ENCODE measurements at places on chromosomes 2 and 18.

GRCh38 chr2:16395601-16396000 lies 270.0 kb downstream of the CYRIA start:
- DNase-seq = no peak
- H3K27ac ChIP-seq = no peak overlapping the region
- no peak overlapping the region for H3K4me3 ChIP-seq
- no peaks in the 10 kb centered on the region for H3K4me1 ChIP-seq

GRCh38 chr18:24462838-24463775 lies 2.7 kb downstream of the HRH4 start:
- H3K27me3 ChIP-seq = 0 out of 2 replicates have a peak, but pooled peaks cover 2% of the 10 kb centered on the region
- no peak overlapping the region for H3K4me3 ChIP-seq
- H3K36me3 ChIP-seq = no peaks in the 10 kb centered on the region
- DNase-seq = no peak
- no peaks in the 10 kb centered on the region for H3K4me1 ChIP-seq

GRCh38 chr2:176483901-176484568 lies 214.8 kb downstream of the MTX2 start:
- no peaks in the 10 kb centered on the region for H3K27me3 ChIP-seq
- H3K27ac ChIP-seq = no peak overlapping the region
- H3K36me3 ChIP-seq = no peaks in the 10 kb centered on the region

DNA sequence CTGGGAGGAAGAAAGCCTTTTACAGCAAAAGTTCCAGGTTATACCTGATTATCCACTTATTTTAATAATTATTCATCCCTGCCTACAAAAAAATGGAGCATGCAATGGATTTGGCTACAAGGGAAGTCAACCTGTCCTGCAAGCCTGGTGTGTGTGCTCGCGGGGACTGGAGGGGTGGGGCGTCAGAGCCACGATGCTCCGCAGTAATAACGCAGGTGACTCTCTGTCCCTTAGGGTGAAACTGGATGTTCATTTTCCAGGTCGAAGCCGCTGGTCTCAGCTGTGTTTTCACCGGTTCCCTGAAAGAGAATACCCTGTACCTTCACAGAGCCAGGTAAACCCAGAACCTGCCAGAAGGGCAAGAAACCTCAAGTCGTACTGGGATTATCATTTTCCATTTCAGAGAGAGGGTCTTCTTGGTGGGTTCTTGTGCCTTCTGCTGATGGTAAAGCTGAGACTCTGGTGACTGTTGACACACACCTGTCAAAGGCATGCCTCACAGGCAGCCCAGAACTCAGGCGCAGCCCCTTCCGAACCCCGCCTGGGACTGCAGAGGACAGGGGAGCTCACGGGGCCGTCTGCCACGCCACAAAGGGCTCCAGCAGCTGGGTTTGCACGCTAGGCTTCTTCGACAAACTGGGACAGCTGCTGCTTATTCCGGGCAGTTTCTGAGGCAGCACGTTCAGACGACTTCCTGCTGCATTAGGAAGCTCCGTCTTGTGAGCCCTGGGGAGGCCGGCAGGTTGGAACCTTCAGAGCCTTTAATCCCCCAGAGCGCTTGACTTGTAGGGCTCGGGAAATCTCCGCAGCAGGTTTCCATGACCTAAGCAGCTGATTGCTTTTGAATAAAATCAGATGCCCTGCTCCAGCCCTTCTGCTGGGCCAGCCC lies 58.6 kb downstream of the KCNG2 start:
- no peak overlapping the region for H3K4me3 ChIP-seq
- no peaks in the 10 kb centered on the region for H3K36me3 ChIP-seq
- DNase-seq = no peak
- no peaks in the 10 kb centered on the region for H3K27me3 ChIP-seq
- no peak overlapping the region for H3K27ac ChIP-seq

DNA sequence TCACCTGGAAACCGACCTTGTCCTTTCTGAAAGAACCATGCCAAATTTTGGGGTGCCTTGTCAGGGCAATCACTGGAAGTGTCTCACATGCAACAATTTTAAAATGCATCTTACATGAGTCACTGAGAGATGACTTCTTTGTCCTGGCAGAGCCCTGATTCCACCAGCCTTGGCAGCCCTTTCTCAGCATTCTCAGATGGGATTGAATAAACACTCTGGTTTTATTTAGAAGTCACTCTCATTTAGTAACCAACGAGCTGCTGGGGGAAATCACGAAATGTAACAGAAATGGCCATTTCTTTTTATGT lies 3.8 kb upstream of the ATP8B1 start:
- peak; percentile 87 for DNase-seq
- H3K36me3 ChIP-seq = peaks cover 4% of the 10 kb centered on the region
- no peak overlapping the region for H3K4me3 ChIP-seq
- H3K27ac ChIP-seq = peak overlapping the region; percentile 96

- DNase-seq = no peak
- H3K36me3 ChIP-seq = no peaks in the 10 kb centered on the region
- no peak overlapping the region for H3K27ac ChIP-seq
- H3K4me1 ChIP-seq = no peaks in the 10 kb centered on the region
Measured at GRCh38 chr2:196012314-196012713, 56.3 kb downstream of the DNAH7 start.

DNA sequence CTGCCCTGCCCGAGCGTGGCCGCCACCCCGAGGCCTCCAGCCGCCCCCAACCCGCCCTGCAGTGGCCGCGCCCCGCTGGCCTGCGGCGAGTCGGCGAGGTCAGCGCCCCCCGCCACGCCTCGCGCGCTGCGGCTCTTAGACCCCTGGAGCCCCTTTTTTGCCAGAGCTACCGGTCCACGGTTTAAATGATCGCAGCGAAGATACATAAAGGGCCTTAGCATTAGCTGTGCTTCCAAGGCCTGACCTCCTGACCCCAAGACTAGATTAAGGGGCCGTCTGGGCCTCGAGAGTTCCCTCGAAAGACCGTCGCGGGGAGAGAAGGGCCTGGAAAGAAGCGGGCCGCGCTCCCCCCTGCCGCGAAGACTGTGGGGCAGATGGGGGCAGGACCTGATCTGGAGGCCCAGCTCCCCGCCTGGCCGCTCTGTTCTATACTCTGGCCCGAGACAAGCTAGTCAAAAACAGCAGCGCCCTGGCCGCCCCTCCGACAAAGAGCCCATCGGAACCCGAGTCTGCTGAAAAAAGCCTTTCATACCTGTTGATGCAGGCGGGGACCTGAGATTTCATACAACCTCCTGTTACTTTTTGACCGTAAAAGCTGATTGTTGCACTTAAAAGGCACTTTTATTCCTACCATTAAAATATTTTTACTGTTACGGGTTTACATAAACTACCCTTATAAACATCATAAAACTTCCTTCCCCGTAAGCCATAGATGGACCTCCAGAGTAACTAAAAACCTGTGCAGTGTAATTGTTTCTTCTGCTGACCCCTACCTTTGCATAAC lies 68.7 kb upstream of the PSMD14 start:
- H3K4me3 ChIP-seq = no peak overlapping the region
- no peak overlapping the region for H3K27ac ChIP-seq
- DNase-seq = no peak

- no peaks in the 10 kb centered on the region for H3K4me1 ChIP-seq
- no peak for DNase-seq
- H3K27me3 ChIP-seq = peaks cover 11% of the 10 kb centered on the region
- H3K4me3 ChIP-seq = no peak overlapping the region
Measured at GRCh38 chr2:234058881-234059280, 8.4 kb downstream of the SPP2 start.

- no peaks in the 10 kb centered on the region for H3K4me1 ChIP-seq
- H3K27ac ChIP-seq = no peak overlapping the region
- no peak for DNase-seq
- no peak overlapping the region for H3K4me3 ChIP-seq
Measured at GRCh38 chr2:98716786-98717185, 14.1 kb downstream of the MGAT4A start.

DNA sequence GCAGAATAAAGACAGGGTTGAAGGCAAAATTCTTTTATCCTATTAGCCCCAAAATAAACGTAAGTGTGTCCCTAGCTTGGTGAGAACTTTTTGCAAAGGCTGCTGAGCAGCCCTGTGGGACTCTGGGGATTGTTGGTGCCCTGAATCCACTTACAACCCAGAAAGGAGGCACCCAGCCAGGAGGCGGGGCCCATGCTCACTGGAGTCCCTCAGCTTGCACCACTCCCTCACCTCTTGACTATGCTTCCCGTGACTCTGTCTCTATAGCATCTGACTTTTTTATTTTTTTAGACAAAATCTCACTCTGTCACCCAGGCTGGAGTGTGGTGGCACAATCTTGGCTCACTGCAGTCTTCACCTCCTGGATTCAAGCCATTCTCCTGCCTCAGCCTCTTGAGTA lies 15.8 kb upstream of the COL6A3 start:
- peaks cover 43% of the 10 kb centered on the region for H3K4me1 ChIP-seq
- no peaks in the 10 kb centered on the region for H3K36me3 ChIP-seq
- no peak for DNase-seq
- H3K4me3 ChIP-seq = no peak overlapping the region
- no peak overlapping the region for H3K27ac ChIP-seq

GRCh38 chr2:209726311-209726710 lies 45.3 kb upstream of the UNC80 start:
- no peak overlapping the region for H3K4me3 ChIP-seq
- no peaks in the 10 kb centered on the region for H3K36me3 ChIP-seq
- H3K27me3 ChIP-seq = no peaks in the 10 kb centered on the region
- no peaks in the 10 kb centered on the region for H3K4me1 ChIP-seq

DNA sequence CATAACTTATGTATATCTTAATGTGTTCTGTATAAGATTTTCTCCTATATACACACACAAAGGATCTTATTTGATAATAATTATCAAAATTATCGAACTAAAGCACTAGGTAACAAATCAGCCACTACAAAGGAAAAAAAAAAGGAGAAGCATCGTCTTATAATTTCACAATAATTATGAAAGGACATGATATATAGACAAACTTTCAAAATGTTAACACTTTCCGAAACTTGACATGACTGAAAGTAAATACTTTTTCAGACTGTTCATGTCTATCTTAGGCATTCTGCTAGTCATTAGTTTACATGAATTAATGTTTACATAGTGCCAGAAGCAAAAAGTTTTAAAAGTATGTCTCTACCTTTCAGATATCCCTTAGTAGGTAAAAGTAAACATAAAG lies 7.3 kb upstream of the NR4A2 start:
- H3K36me3 ChIP-seq = peaks cover 3% of the 10 kb centered on the region
- no peak overlapping the region for H3K4me3 ChIP-seq
- DNase-seq = no peak
- H3K27ac ChIP-seq = no peak overlapping the region
- H3K4me1 ChIP-seq = peaks cover 33% of the 10 kb centered on the region
- no peaks in the 10 kb centered on the region for H3K27me3 ChIP-seq

DNA sequence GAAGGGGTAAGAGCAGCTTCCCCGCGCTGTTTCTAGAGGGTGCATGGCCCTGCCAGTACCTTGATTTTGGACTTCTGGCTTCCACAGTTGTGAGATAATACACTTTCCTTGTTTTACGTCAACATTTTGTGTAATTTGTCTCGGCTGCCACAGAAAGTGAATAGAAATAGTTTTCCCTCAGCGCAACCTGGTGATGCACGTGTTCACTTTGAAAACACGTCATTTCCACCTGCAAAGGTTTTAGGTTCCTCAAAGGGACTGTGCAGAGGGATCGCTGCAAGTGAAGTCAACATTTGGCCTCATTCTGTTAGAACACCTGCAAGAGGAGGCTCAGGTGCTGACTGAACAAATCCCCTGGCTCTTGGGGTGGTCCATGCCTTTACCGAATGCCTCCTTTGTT lies 71.7 kb downstream of the LONRF2 start:
- H3K4me1 ChIP-seq = no peaks in the 10 kb centered on the region
- H3K4me3 ChIP-seq = no peak overlapping the region
- no peak overlapping the region for H3K27ac ChIP-seq
- no peak for DNase-seq

GRCh38 chr18:74456349-74457042 lies 612 bp downstream of the DIPK1C start:
- DNase-seq = no peak
- no peak overlapping the region for H3K27ac ChIP-seq
- H3K36me3 ChIP-seq = no peaks in the 10 kb centered on the region
- peaks cover 68% of the 10 kb centered on the region for H3K27me3 ChIP-seq
- H3K4me1 ChIP-seq = no peaks in the 10 kb centered on the region
